CD4-positive, alpha-beta T cell (primary cell): ENCODE measurements at places on chromosomes 12 and 14. TPM values are rescaled to one million over a fixed set of nuclear protein-coding genes. Genes with fewer than 3 reads are reported as not detected.

Gene FAM90A1
- 0.47 TPM for total RNA-seq

Gene RILPL2
- 4.9 TPM for total RNA-seq

Gene ATL1
- total RNA-seq, result 1.2 TPM

Gene DIO3
- total RNA-seq, result not detected

Gene PMEL
- total RNA-seq, result not detected

Gene LHX5
- total RNA-seq, result not detected

Gene STON2
- not detected for total RNA-seq

Gene CLEC1B
- total RNA-seq, result not detected

DNA sequence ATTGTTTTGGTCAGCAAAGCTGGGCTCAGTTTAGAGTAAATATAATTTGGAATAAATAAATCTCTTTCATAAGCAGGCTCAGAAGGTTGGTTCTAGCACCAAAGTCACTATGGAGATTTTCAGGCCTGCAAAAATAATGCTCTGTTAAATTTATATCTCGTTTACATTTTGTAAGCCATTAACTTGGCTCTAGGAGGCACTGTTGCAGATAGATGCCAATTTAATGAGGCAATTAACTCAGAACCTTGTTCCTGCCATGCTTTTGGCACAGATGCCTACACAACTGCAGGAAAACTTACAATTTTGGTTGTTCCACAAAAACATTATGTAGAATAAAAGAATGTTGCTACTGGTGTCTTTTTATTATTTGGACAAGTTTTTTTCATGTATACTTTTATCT lies 428.1 kb downstream of the FLRT2 start:
- H3K36me3 ChIP-seq, result no peaks in the 10 kb centered on the region
- no peak overlapping the region for H3K27ac ChIP-seq

- H3K27ac ChIP-seq, result no peak overlapping the region
- no peaks in the 10 kb centered on the region for H3K36me3 ChIP-seq
- H3K4me3 ChIP-seq, result no peak overlapping the region
- DNase-seq, result no peak
Measured at GRCh38 chr12:130573766-130574165, 142.3 kb downstream of the RIMBP2 start.

- peaks cover 16% of the 10 kb centered on the region for H3K27me3 ChIP-seq
- no peak overlapping the region for H3K4me3 ChIP-seq
- no peaks in the 10 kb centered on the region for H3K4me1 ChIP-seq
- no peak overlapping the region for H3K27ac ChIP-seq
Measured at GRCh38 chr14:104599446-104599845, 5.1 kb downstream of the TMEM179 start.

DNA sequence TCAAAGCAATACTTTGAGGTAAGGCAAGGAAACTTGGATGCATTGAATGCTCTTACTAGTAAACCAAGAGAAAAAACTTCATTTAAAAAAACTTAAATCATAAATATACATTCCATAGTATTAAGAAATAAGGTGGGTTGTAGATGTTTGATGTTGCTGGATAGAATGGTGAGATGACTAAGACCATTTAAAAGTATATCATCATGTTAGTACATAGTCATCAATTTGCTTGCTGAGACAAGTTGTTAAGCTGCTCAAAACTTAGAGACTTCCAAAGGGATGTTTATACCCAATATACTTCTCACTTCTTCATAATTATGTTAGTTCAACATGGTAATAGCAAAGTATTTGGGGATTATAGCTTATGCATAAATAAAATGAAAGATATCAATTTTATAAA lies 675.5 kb upstream of the MGAT4C start:
- H3K4me3 ChIP-seq, result no peak overlapping the region
- H3K36me3 ChIP-seq, result no peaks in the 10 kb centered on the region
- no peak for DNase-seq
- no peaks in the 10 kb centered on the region for H3K4me1 ChIP-seq

GRCh38 chr12:65948320-65949008 lies 124.2 kb downstream of the HMGA2 start:
- H3K27ac ChIP-seq, result no peak overlapping the region
- no peak for DNase-seq
- no peaks in the 10 kb centered on the region for H3K4me1 ChIP-seq
- H3K27me3 ChIP-seq, result no peaks in the 10 kb centered on the region

GRCh38 chr12:83142914-83143313 lies 456.2 kb downstream of the TMTC2 start:
- H3K27ac ChIP-seq, result no peak overlapping the region
- DNase-seq, result no peak
- H3K27me3 ChIP-seq, result no peaks in the 10 kb centered on the region
- no peaks in the 10 kb centered on the region for H3K36me3 ChIP-seq
- no peak overlapping the region for H3K4me3 ChIP-seq

DNA sequence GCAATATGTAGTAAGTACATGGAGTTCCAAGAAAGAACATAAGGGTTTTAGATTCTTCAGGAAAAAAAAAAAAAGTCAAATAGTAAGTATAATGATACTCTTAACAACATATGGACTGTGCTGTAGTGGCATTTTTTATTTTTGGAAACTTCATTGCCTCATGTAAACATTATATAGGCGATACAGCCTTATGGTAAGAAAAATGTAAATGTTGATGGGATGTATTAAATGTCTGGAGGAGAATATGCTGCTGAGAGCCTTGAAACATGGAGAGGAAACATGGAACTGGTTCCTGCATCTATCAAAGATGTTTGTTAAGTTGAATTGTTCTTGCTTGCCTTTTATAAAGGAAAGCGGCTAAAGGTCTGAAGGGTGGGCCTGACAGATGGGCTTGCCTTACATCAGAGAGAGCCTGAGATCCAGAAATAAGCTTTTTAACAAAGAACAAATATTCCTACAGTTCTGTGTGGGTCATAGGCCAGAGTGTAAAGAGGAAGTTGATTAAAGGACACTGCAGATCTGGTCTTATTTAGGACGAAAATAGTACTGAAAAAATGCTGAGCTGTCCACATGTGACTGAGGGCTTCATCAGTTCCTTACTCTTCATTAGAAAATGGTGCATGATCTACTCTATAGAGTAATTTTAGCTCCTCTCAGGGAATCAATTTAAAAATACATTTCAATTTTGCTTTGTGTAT lies 448.1 kb upstream of the DCN start:
- H3K27ac ChIP-seq, result no peak overlapping the region
- H3K4me1 ChIP-seq, result no peaks in the 10 kb centered on the region
- H3K36me3 ChIP-seq, result no peaks in the 10 kb centered on the region
- DNase-seq, result no peak
- H3K27me3 ChIP-seq, result no peaks in the 10 kb centered on the region
- no peak overlapping the region for H3K4me3 ChIP-seq

DNA sequence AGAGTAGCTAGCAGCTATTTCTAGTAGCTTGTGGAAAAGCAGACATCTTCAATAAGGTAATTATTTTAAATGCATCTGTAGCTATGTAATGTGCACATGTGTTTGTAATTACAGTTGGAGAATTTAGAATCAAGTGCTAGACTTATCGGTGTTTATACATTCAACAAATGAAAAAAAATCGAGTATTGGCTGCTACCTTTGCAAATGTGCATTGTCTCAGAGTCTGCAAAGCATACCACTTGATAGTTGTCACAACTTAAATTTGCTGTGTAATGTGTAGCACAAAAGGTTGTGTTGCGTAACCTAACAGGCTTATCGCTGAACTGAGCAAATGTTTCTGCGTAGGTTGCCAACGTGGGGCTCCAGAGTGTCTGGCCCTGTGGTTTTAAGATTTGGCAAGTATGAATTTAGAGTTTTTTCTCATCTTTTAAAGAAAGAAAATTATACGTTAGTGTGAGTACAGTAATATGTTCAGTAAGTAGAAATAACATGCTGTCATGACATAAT lies 44.3 kb downstream of the TMTC2 start:
- no peaks in the 10 kb centered on the region for H3K4me1 ChIP-seq
- H3K27me3 ChIP-seq, result no peaks in the 10 kb centered on the region
- no peaks in the 10 kb centered on the region for H3K36me3 ChIP-seq
- no peak overlapping the region for H3K4me3 ChIP-seq

DNA sequence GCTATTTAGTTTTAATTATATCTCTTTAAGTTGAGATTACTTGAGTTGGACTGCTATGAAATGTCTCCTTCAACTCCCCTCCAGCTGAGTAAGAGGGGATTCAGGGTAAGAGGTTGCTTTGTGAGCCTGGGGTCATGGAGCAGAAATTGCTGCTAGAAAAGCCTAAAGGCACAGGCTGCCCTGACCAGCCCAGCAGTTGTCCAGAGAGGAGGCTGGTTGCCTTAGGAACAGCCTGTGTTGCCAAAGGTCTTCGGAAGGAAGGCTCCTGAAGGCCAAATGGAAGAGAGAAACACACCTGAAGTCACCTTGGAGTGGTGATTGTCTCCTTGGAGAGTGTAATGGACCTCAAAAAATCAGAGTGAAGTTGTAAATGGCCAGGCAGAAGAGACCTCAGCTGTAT lies 235.5 kb upstream of the PDE3A start:
- no peak for DNase-seq
- H3K27me3 ChIP-seq, result no peaks in the 10 kb centered on the region
- no peaks in the 10 kb centered on the region for H3K4me1 ChIP-seq
- no peak overlapping the region for H3K27ac ChIP-seq

- DNase-seq, result no peak
- no peaks in the 10 kb centered on the region for H3K36me3 ChIP-seq
- H3K27ac ChIP-seq, result no peak overlapping the region
Measured at GRCh38 chr12:72144553-72144952, 127.6 kb upstream of the TRHDE start.

- H3K4me1 ChIP-seq, result no peaks in the 10 kb centered on the region
- H3K27ac ChIP-seq, result no peak overlapping the region
- no peak for DNase-seq
- no peaks in the 10 kb centered on the region for H3K36me3 ChIP-seq
Measured at GRCh38 chr12:15644700-15645099, 144.5 kb downstream of the EPS8 start.

DNA sequence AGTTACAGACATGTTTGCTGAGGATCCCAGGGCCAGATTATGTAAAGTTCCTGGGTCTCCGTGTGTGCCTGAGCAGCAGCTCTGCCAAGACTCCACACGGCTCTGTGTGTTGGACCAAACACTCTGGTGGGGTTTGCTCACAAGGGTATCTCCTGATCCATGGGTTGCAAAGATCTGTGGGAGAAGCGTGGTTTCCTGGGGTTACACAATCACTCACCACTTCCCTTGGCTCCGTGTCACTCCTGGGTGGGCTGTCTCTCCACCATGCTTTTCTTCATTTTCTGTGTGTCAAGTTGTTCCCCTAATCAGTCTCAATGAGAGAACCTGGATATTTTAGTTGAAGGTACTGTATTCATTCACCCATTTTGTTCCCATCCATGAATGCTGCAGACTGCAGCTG lies 1088.8 kb downstream of the FSCB start:
- no peak overlapping the region for H3K27ac ChIP-seq
- no peaks in the 10 kb centered on the region for H3K27me3 ChIP-seq
- no peak overlapping the region for H3K4me3 ChIP-seq
- H3K36me3 ChIP-seq, result no peaks in the 10 kb centered on the region
- DNase-seq, result no peak
- H3K4me1 ChIP-seq, result no peaks in the 10 kb centered on the region

DNA sequence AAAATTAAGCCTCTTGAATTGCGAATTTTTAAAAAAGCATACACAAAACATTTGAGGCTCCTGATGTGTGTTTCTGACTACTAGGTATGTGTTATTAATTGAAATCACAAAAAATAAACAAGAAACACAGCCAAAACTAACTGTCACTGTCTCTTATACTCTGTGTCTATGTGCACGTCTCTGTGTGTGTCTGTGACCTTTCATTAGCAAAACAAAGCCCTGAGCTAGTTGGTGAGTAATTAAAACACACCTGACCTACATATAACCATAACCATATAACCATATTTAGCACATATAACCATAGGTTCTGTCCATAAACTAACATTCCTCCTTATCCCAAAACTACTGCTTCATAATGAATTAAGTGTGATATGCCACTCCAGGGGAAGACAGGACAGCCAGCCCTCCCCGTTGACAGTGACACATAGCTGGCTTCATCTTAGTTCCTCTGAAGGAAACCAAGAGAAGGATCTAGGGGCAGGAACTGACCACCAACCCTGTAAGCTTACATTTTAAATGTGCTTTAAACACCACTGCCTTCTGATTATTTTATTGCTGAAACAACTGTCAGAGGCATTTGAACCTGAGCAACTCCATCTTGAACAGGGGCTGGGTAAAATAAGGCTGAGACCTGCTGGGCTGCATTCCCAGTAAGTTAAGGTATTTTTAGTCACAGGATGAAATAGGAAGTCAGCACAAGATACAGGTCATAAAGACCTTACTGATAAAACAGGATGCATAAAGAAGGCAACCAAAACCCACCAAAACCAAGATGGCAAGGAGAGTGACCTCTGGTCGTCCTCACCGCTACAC lies 106.7 kb downstream of the PPP2R5E start:
- H3K36me3 ChIP-seq, result peaks cover 4% of the 10 kb centered on the region
- H3K27ac ChIP-seq, result no peak overlapping the region
- no peak overlapping the region for H3K4me3 ChIP-seq
- DNase-seq, result no peak
- H3K27me3 ChIP-seq, result no peaks in the 10 kb centered on the region

DNA sequence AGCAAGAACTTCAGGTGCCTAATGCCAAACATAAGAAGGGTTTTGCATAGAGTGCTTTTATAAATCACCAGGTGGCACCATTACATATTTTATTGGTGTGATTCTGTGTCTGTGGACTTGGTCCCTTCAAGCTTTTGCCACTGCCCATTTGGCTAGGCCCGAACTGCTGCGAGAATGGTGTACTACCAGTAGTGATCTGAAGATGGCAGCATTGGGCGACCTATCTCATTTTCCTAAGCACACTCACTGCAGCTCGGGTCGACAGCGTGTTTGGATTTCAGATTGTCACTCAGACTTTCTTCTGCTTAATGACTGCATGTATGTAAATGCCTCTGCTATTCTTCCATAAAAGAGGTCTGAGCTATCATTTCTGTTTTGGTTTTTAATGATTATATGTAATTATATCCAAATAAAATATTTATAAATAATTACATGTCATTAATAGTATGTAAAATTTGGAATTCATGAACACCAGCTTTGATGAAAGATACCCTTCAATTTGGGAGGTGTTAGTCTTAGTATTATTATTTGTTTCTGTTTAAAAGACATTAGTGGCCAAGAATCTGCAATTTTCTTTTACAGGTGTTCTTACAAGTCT lies 78.5 kb downstream of the TPH2 start:
- no peaks in the 10 kb centered on the region for H3K4me1 ChIP-seq
- no peak overlapping the region for H3K27ac ChIP-seq
- H3K36me3 ChIP-seq, result no peaks in the 10 kb centered on the region

- no peaks in the 10 kb centered on the region for H3K4me1 ChIP-seq
- no peak overlapping the region for H3K4me3 ChIP-seq
- DNase-seq, result no peak
- no peak overlapping the region for H3K27ac ChIP-seq
- peaks cover 14% of the 10 kb centered on the region for H3K36me3 ChIP-seq
Measured at GRCh38 chr12:32697445-32697844, 18.3 kb downstream of the DNM1L start.

GRCh38 chr12:68904351-68904962 lies 28.5 kb downstream of the CPM start:
- H3K4me1 ChIP-seq, result no peaks in the 10 kb centered on the region
- no peaks in the 10 kb centered on the region for H3K36me3 ChIP-seq
- no peaks in the 10 kb centered on the region for H3K27me3 ChIP-seq
- H3K27ac ChIP-seq, result no peak overlapping the region
